ENCODE measurements at places on chromosomes 16 and 17.
A peak's percentile ranks its signal among the peaks of the same experiment; 100 is the strongest.

DNA sequence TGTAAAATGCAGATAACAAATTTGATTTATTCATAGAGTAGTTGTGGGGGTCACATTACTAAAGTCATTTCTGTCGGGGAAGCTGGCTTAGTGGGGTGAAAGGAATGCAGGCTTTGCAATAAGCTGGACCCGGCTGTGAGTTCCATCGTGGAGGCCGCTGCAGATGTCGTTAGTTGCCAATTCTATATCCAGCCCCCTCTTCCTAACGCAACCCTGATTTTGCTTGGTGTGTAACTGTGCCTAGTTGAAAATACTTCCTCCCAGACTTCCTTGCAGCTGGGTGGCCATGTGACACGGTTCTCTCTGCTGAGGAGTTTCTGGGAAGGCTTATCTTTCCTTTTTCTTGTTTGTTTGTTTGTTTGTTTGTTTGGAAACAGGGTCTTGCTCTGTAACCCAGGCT, 4.5 kb downstream of the MFSD6L start:
- DNase-seq: no peak

GRCh38 chr17:59287891-59288290, 43.6 kb upstream of the YPEL2 start:
- DNase-seq: no peak

- DNase-seq: no peak
These were observed 5.7 kb upstream of the SDR42E1 start for GRCh38 chr16:82016964-82017363.

GRCh38 chr16:3591436-3591803, 14.2 kb upstream of the NLRC3 start:
- no peak for DNase-seq

- no peak for DNase-seq
These were observed 9.1 kb downstream of the SHCBP1 start for GRCh38 chr16:46612121-46612520.

- DNase-seq: no peak
These were observed 1.1 kb upstream of the GFOD2 start for GRCh38 chr16:67720236-67720635.

DNA sequence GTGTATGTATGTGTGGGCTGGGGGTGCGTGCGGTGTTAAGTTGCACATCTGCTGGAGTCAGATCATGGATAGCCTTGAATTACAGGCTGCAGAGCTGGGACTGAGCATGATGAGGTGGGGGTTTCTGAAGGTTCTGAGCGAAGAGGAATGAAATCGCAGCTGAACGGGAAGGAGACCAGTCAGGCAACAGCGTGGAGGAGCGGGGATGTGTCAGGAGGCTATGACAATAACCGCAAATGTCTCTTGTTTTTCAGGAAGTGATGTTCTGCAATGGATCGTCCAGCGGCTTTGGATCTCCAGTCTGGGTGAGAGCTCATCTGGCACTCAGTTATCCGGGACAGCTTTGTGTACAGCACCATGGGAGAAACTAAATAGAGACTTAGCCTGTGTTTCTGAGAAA, 20.9 kb downstream of the RGS9 start:
- no peak for DNase-seq

DNA sequence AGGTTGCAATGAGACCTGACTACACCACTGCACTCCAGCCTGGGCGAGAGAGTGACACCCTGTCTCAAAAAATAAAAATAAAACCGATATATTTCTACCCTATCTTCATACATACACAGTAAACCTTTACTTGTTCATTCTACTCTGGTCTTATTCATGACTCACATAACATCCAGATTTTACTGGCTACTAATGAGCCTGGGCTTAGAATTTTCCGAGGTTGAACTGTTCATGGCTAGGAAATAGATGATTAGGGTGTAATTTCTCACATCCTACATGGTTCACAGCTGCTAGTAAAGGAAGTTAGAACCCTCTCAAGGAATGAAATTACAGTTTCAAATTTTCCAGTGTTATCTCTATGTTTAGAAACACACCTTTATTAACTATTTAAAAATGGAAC, 14.7 kb downstream of the GSPT1 start:
- no peak for DNase-seq

DNA sequence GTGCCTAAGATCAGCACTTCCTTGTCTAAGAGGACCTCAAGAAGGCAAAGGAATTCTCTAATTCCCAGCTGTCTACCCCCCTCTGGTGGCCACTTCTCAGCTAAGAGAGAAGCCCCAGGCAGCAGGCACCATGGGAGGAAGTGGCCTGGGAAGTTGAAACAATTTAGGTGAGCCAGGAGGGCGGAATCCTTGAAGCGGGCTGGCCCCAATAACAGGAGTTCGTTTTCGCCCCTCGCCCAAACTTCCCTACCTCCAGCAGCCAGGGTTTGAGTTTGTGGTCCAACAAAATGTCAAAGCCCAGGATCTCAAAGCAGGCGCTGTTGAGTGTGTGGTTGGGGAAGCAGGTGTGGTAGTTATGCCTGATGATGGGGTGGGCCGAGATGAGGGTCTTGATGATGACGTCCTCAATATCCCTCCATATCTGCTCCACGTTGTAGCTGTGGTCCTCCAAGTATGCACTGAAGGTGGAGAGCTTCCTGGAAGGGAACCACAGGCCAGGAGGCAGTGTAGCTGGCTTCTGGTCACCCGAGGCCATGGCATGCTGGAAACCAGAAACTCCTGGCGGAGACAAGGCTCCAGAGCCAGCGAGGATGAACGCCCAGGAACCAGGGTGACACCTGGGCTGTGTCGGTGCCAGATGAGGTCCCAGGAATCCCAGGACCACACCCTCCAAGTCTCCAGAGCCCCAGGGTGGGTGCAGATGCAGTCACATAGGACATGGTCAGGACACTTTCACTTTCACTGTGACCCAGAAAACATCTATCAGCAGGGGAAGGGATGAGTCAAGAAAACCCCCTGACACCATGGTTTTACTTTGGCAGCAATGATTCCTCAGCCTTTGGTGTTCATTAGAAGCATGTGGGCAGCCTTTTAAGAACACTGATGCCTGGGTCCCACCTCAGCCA, 25.6 kb downstream of the TTLL6 start:
- DNase-seq: peak; percentile 20

- no peak for DNase-seq
These were observed 29.4 kb downstream of the COG7 start for GRCh38 chr16:23423496-23424049.

- no peak for DNase-seq
These were observed 22.1 kb upstream of the MSI2 start for GRCh38 chr17:57234061-57234738.

DNA sequence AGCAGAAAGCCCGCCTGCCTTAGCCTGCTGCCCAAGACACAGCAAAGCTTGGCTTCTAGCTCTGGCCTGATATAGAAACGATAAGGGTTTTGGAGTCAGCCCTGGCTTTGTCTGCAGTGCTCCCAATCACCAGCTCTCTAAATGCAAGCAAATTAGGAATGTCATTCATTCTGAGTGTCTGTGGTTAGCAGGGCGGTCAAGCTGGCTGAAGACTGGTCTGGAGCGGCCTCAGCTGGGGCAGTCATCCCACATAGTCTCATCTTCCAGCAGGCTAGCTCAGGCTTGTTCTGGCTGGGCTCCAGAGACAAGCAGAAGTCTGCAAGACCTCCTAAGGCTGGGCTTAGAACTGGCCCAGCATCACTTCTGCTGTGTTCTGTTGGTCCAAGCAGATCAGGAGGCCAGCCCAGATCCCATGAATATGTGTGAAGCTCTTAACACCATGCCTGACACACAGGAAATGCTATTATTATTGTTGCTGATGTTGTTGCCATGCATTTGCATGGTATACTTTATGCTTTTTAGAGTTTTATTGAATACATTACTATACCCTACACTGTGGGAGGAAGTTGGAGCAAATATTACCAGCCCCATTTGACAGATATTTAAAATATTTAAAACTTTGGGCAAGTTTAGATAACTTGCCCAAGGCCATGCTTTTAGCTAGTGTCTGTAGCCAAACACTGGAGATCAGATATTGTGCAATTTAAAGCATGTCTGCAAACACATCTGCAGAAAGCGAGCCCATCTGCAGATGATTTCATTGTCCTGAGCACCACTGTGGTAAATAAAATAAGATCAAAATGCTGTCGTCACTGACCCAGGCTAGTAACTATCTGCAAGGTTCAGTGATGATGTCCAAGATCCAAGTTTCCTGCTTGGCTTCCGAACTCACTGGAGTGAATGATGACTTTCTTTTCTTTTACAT, 24.8 kb downstream of the TMC7 start:
- DNase-seq: no peak
